ENCODE measurements at places on chromosomes 5 and 9.

DNA sequence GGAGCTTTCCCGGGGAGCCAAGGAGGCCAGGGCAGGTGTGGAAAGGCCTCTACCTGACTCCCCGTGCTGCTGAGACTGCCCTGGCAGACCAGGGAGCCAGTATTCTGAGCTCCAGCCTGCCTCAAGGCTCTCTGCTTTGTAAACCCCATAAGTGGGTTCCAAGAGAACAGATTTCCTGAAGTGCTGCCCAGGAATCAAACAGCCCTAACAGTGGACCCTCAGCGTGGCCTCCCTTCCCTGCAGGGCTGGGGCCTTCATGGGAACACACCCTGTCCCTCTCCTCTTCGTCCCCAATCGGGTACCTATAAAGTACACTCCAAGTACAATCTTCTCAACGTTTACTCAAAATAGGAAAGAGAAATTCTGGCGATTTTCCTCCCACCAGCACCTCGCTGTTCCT lies 252.5 kb downstream of the FSTL4 start:
- DNase-seq: no peak

- DNase-seq: no peak
Observed at GRCh38 chr5:165527577-165527976, 2022.2 kb downstream of the MAT2B start.

GRCh38 chr5:102659151-102659550 lies 96.0 kb upstream of the PAM start:
- DNase-seq: no peak

GRCh38 chr5:44619875-44620610 lies 188.7 kb upstream of the MRPS30 start:
- no peak for DNase-seq

DNA sequence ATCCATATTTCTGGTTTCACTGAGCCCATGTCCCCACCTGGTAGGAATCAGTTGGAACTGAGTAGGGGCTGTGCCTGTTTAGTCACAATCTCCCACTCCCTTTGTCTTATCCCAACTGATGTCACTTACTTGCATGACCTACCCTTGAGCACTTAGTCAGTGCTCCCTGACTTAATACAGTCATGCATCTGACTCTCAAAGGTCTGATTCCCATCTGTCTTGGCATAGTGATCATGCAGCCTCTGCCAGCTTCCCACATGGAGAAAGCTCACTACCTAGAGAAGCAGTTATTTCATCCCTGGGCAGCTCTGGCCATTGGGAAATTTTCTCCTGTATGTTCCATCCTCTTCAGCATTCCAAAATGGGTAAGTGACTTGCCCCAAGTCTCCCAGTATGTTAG lies 24.8 kb downstream of the ABLIM3 start:
- peak; percentile 63 for DNase-seq

- DNase-seq: no peak
Observed at GRCh38 chr5:5046680-5047502, 93.2 kb upstream of the ADAMTS16 start.

DNA sequence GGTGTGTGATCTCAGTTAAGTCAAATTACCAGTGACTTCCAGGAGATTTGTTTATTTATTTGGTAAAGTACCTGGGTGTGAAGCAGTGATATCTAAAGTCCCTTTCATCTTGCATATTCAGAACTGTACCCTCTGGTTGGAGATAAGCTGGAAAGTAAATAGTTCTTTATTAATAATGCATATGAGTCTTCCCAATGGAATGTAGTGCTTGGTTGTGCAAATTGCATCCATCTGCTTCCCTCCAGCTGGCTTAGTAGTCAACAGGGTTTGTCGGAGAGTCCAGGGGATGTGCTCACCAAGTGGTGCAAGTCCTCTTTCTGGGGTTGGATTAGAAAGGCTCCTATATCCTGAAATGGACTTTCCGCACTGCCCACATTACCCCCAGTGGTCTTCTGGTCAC lies 42.0 kb downstream of the TRPM3 start:
- no peak for DNase-seq

DNA sequence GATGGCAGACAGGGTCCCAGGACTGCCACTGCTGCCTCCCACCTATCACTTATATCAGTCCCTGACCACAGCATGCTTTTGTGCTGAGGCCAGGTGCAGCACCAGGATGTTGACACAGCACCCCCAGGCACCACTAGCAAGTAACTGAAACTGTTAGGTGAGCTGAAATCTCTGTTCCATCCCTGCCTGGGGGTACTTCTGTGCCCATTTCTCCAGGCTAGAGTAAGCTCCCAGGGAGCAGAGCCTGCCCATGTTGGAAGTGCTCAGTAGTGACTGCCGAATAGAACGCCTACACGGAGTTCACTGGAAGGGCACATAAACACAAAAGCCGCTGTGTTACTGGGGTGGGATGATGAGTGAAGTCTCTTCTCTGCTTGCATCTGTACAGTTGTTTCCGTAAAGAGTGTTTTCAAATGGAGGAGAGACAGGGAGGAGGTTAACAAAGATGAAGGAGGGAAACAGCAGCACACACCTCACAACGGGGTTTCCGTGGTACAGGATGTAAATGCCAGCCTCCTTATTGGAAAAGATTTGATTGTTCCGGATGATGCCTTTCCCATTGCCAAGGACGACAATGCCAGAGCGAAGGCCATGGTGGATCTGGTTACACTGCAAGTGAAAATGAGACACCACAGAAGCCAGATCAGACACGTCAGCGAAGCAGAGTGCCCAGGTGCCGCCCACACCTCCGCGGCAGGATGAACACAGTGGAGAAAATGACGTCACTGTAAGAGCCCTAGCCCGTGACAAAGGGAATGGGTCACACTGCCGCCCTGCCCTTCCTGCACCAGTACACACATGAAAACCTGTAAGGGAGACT lies 43.1 kb downstream of the POLR1E start:
- no peak for DNase-seq

DNA sequence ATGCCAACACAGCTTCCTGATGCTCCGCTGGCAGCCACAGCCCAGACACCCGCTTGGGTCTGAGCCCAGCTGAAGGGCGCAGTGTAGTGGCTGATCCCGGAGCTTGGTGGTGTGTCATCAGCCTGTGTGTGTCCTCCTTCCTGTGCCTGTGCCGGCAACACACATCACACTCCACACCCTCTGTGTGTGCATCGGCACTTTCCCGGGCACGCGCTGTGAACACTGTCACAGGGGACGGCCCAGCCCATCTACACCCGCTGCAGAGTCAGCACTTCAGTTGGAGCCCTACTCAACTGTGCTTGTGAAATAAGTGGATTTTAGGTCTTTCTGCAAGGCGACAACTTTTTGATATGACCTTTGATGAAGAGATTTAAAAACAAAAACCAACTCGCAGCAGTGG lies 189.4 kb downstream of the IRX2 start:
- DNase-seq: no peak

- no peak for DNase-seq
Observed at GRCh38 chr5:126000507-126000906, 422.7 kb upstream of the GRAMD2B start.

DNA sequence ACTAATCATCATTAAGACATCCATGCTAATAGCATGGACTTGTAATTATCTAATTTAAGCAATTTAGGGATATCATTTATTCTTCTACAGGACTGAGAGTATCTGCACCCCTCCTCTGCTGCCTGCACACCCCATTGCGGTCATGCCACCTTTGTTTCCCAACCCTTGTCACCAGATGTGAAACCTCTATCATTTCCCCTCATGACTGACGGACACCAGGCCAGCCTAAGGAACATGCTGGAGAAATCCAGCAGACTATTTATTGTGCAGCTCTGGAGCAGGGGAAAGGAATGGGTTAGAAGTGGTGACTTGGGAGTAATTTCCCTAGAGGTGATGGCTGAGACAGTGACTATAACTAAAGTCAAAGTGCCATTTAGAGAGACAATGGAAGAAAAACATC lies 40.7 kb downstream of the UGCG start:
- no peak for DNase-seq

DNA sequence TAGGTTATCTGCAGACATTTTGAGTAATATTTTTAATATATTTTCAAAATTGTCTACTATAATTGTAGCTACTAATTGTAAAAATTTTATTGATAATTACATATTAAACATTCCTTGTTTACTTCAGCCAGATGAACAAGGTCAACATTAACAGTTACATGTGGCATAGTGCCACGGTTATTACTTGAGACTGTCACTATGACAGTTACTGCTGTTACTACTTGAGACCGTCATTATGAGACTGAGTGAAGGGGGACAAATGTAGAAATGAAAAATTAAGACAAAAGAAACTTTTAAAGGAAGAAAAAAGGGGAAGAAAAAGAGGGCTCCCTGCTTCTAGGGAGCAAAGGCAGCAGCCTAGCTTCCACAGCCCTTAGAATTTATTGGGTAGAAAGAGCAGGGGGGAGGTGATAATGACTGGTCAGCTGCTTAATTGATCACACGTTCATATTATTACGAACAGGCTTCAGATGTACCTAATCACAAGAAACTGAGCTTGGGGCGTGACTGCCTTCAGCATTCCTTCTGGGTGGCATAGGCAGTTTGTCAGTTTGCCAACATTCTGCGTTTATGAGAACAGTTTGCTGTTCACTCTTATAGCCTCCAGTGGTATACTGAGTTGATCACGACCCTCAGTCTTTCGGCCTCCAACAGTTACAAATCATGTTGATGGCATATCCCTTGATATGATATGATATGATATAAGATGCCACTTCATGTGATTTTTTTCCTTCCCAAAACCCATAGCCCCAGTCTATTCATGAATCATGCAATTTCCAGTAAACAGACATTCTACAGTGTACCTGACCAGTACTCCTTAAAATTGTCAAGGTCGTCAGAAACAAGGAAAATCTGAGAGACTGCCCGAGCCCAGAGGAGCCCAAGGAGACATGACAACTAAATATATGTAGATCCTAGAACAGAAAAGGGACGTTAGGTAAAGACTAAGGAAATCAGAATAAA lies 13.1 kb downstream of the MARCHF6 start:
- no peak for DNase-seq

GRCh38 chr5:135944967-135945560 lies 9.7 kb downstream of the LECT2 start:
- DNase-seq: peak; percentile 67

GRCh38 chr5:163269624-163270023 lies 167.8 kb upstream of the CCNG1 start:
- DNase-seq: no peak

GRCh38 chr9:132980157-132980556 lies 1.7 kb downstream of the GFI1B start:
- no peak for DNase-seq

- DNase-seq: no peak
Observed at GRCh38 chr5:74421377-74421776, 219.2 kb downstream of the ENC1 start.

GRCh38 chr5:150394131-150394530 lies 18.6 kb downstream of the CD74 start:
- DNase-seq: peak; percentile 29

DNA sequence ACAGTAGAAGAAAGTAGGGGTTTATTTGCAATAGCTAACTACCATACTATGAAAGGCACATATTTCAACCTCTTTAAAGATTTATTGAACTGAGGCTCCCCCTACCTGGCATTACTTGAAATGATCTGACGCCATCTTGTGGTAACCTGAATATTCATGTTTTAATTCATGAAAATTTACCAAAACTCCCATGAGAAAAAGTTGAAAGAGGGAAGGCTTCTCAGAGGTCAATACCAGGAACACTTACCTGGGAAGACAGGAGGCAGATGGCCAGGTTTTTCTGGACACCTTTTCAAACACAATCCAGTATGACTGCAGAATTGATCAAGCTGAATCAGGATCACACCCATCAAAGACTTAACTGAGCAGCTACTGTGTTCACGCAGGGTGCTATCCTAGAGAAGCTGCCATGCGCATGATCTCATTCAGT lies 9.4 kb downstream of the PRELID2 start:
- peak; percentile 44 for DNase-seq

- no peak for DNase-seq
Observed at GRCh38 chr9:123251741-123252140, 16.6 kb downstream of the STRBP start.

GRCh38 chr5:4883360-4883759 lies 256.8 kb upstream of the ADAMTS16 start:
- DNase-seq: no peak

GRCh38 chr5:22908129-22908528 lies 55.0 kb upstream of the CDH12 start:
- DNase-seq: peak; percentile 48

DNA sequence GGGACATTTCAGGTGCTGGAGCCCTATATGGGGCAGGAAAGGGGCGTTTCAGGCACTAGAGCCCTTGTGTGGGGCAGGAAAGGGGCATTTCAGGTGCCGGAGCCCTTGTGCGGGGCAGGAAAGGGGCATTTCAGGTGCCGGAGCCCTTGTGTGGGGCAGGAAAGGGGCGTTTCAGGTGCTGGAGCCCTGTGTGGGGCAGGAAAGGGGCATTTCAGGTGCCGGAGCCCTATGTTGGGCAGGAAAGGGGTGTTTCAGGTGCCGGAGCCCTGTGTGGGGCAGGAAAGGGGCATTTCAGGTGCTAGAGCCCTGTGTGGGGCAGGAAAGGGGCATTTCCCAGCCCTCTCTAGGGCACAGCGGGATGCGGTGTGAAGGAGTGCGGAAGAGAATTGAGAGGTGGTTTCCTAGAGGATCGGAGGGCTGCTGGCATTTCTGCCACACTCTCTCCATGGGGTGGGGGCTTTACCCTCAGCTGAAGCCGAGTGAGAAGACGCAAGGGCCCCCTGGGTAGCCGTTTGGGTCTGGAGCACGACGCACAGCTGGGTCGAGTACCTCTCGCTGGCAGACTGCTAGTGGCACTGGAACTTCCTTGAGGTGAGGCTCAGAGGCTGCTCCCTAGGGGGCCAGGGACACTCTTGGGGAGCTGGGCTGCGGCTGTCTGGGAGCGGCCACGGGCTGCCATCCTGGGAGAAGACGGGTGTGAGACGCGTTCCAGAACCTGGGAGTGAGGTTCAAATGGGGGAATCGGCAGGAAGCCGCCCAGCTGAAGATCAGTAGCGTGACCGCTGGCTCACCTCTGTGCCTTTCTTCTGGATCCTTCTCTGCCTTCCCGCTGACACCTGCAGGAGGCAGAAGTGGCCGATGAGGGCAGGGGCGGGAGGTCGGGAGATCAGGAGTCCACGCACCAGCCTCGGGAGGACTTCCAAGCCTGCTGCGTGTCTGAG lies 122.6 kb upstream of the IRX4 start:
- DNase-seq: no peak

DNA sequence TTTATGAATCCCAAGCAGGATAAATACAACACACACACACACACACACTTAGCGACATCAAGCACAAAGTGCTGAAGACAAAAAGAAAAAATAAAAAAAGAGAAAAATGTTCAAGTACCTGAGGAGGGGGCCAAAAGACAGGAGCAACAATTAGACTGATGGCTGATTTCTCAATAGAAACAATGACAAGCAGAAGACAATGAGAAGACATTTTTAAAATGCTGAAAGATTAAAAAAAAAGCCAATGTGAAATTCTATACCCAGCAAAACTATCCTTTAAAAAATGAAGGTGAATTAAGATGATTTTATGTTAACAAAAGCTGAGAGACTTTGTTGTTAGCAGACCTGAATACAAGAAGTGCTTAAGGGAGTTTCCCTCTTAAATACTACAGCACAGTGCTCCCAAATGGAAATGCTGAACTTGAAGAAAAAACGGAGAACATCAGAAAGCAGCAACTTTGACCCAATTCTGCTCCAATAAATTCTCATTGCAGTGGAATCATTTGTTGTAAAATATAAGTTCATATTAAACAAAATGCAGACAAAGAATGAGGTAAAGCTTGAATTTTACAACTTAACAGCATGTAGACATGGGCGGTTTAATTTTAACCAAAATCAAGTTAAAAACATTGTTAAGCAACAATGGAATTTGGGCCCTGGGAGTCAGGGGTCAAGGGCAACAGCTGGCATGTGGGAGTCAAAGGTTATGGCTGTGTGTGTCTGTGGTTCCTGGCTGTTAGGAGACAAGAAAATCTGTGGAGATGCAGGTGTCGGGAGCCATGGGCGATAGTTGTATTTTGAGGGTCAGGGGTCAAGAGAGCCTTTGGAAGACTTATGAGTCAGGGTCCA lies 776 bp upstream of the RANBP17 start:
- no peak for DNase-seq

Data from HT1080 (cell line).